Thymus (tissue), 14 donors: ENCODE measurements at places on chromosomes 2 and 18.

- DNase-seq = no peak
These were observed 30.7 kb downstream of the XRCC5 start for GRCh38 chr2:216139884-216140283.

- no peak for DNase-seq
These were observed 50.0 kb upstream of the ZFP36L2 start for GRCh38 chr2:43276266-43276941.

- no peak for DNase-seq
These were observed 222.9 kb downstream of the PRKCE start for GRCh38 chr2:45874344-45874743.

DNA sequence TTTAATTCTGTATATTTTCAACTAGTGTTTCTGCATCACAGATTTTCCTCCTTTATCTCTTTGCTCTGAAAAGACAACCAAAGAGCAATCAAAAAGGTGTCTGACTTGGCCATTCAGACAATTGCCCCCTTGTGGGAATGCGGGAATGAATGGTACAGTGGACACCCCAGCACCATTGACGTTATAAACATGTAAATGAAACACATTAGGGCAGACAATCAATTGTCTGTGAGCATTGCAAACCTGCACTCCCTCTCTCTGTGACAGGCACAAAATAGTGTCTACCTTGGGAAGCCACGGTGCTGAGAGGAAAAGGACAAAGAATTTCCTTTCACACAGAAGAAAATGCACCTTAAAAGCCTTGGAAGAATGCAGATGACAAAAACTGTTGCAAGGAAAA, 8.0 kb downstream of the ZEB2 start:
- DNase-seq = no peak

GRCh38 chr2:42999391-42999841, 207.0 kb upstream of the HAAO start:
- no peak for DNase-seq

DNA sequence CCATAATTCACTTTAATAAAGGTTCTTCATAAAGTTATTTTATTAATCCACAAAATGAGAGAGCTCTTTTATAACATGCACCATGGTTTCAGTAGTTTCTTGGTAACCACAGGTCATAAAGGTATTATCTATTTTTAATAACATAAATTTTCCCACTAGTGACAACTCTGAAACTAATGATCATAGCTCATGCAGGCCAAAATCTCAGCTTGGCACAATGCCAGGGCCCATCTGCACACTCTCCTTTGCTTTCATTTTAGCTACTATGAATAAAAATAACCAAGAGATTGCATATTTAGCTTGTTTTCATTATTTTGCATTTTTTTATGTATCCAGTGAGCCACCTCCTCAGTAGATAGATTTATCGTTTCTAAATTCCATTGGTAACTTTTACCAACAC, 691.8 kb upstream of the CHAC2 start:
- DNase-seq = no peak

GRCh38 chr2:231672617-231673347, 35.5 kb upstream of the PTMA start:
- DNase-seq = no peak

DNA sequence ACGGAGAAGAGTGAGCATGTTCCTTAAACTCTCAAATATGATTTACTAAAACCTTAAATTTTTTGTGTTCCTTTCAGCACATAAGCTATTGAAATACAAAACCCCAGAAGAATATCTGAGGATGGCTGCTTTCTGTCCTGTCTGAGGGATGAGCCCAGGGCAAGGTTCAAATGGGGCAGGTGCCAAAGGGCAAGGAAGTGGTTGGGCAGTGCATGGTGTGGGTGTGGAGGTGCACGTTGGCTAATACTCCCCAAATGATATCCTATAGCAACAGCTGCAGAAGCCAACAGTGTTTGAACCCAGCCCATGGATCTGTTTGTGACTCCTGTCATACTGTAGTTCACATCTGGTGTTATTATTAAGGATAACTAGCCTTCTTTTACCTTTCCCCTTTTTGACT, 183.0 kb downstream of the CDCA7 start:
- DNase-seq = no peak

DNA sequence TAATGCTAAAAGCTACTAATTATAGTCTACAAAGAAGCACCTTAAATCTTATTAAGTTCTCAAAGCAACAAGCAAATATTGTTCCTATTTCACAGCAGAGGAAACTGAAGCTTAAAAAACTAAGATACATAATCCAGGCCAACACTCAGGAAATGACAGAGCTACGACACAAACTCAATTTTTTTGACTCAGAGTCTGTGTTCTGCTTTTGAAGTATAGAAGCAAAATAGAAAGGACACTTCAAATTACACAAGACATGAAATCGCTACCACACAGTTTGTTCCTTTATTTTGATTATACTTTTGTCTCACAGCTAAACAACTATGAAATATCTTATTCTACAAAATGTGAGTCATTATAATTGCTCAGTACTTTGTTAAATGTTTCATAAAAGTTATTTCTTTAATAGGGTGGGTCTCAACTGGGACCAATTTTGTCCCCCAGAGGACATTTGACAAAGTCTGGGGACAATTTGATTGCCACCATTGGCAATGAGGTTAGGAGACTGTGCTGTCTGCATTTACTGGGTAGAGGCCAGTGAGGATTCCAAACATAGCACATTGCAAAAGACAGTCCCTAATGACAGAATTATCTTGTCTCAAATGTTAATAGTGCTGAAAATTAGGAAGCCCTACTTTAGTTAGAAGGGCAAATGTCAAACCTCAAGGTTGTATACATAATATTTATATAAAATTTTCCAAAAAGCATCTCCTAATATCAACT, 101.5 kb upstream of the GRB14 start:
- peak; percentile 33 for DNase-seq

GRCh38 chr2:172600557-172601008, 44.7 kb downstream of the PDK1 start:
- DNase-seq = no peak

GRCh38 chr2:152347076-152347475, 12.1 kb downstream of the FMNL2 start:
- no peak for DNase-seq
